NCI-H460 (cell line): ENCODE measurements at places on chromosomes 5 and 9.

DNA sequence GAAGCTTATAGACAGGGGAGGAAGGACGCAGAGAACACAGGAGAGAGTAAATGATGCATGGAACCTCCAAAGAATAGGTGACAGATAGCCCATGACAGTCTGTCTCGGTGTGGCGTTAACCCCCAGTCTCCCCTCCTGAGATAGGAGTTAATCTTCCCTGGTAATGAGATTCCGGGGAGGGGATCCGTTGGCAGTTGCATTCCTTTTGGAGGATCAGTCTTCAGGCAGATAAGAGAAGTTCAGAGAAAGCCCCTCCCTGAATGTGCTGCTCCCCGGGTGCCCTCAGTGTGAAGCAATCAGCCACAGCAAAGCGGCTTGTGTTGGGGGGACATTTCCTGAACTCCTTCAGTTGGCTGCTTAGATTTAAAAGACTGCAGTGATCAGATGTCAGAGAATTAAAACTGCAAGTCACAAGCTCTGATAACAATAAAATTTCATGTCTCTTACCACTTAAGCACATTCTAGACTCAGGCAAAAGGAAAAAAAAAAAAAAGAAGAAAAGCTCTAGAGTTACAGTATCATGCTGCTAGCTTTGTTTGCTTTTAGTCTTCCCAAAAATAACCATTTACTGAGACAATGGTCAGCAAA, 121.1 kb downstream of the EGFLAM start:
- no peak for DNase-seq

DNA sequence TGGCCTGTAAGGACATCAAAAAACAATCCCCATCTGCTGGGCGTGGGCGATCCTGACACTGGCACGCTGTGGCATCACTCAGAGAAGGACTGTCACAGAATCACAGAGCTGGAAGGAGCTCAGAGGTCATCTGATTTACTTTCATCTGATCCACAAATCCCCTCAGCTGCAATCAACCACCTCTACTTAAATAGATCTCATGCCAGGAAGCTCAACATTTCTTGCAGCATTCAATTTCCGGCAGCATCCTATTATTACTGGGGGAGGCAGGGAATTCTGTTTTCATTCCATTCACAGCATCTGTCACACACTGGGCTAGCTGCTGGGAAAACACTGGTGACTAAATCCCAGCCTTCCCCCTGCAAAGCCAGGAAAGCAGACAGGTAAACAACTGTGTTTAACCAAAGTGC, 38.3 kb downstream of the RETREG1 start:
- DNase-seq = no peak

GRCh38 chr9:120999317-120999716, 50.8 kb downstream of the C5 start:
- no peak for DNase-seq

GRCh38 chr9:71778085-71778484, 9.8 kb upstream of the CEMIP2 start:
- DNase-seq = no peak

GRCh38 chr5:16518606-16519005, 53.0 kb upstream of the ZNF622 start:
- DNase-seq = no peak

DNA sequence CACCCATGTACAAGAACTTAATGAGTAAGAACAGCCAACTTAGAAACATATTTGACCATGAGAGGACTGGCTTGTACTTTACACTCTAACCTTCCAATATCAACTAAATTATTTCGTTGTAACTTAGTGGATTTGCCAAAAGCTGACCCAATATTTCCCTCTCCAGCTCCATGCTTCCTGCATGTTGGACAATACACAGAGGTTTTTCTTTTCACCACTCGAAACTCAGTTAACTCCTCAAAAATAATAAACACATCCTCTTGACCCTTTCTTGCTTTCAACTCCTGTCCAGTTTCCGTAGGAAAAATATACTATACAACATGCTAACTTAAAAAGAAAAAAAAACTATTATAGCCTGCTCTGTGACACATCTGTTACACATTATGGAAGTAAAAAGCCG, 188.9 kb downstream of the MPDZ start:
- DNase-seq = no peak

DNA sequence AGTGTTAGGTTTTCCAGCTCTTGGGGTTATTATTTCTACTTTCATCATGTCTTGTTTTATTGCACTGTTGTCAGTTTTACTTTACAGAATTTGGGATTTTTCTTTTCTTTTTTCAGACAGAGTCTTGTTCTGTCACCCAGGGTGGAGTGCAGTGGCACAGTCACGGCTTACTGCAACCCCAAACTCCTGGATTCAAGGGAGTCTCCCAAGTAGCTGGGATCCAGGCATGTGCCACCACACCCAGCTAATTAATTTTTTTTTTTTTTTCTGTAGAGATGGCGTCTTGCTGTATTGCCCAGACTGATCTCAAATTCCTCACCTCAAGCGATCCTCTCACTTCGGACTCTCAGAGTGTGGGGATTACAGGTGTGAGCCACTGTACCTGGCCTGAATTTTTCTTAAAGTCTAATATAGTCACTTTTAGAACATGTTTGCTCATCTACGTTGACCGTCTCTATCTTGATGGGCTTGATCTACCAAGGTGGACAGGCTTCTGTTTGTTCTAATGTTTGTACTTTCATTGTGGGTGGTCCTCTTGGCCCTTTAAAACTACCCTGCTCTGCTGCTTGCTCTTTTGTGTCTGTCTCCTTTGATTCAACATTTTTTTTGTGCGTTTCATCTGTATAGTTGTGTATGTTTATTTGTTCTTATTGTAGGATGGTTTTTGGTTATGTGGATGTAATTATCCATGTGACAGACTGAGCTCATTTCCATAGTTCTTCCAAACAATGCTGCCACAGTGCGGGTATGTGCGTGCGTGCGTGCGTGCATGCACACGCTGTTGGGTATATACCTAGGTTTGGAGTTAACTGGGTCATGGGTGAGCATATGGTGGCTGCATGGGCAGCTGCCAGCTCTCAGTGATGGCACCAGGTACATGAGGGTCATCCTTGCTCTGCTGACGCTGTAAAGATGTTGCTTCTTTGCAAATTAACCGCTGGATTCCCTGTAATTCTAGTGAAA, 18.1 kb downstream of the PRRC2B start:
- DNase-seq = no peak

GRCh38 chr5:116573279-116573701, 1.3 kb downstream of the SEMA6A start:
- DNase-seq = no peak

GRCh38 chr5:35754481-35754880, 102.2 kb upstream of the IL7R start:
- no peak for DNase-seq

DNA sequence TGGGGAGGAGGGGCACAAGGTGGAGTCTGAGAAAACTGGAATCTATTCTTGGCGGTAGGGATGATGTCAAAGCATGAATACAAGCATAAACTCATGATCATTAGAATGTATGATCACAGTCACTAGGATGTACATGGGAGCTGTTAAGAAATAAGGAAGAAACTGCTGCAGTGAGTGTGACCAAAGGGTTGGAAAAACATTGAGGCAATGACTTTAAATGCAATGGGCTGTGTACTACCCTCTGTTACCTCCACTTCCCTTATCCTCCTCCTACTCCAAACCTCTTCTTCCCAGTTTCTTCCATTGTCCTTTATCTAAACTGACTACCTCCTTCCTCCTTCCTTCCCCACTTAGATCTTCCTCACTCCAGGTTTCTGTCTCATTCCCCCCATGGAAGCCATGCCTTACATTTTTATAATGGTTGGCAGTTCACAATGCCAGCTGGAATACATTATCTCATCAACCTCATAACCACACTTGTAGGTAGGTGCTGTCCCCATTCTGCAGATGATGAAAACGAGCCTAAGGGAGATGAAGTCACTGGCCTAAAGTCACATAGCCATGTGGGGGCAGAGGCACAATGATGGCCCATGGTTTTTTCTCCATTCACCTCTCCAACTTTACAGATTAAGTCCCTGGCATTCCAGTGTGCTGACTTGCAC, 21.9 kb upstream of the TNFSF15 start:
- DNase-seq = no peak

- no peak for DNase-seq
These were observed 55.5 kb upstream of the FBXL17 start for GRCh38 chr5:108437425-108437824.

DNA sequence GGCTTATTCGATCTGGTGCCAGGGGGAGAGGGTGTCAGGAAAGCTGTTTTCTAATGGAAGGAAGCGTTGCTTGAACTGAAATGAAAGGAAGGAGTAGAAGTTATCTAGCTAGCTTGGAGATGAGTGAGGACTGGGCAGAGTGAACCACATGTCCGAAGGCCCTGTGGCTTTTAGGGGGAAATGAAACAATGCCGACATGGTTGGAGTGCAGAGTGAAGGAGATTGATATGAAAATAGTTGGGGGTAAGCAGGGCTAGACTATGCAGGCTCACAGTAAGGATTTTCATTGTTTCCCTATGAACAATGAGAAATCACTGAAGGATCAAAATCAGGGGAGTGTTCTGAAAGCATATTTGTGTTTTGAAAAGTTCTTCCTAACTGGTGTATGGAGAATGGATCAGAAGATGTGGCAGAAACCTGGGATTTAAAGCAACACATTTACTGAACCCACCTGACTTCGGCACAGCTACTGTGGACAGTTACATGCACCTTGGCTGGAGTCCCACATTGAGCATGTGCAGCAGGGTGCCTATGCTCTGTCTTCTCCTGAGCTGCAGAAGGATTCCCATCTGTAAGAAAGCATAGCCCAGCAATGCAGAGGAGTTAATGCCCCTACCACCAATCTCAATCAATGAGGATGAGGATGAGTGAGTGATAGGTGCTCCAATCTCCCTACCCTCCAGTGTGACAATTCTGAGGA, 144.4 kb upstream of the TBCA start:
- DNase-seq = no peak
